ENCODE measurements at places on chromosomes 3 and 15.

DNA sequence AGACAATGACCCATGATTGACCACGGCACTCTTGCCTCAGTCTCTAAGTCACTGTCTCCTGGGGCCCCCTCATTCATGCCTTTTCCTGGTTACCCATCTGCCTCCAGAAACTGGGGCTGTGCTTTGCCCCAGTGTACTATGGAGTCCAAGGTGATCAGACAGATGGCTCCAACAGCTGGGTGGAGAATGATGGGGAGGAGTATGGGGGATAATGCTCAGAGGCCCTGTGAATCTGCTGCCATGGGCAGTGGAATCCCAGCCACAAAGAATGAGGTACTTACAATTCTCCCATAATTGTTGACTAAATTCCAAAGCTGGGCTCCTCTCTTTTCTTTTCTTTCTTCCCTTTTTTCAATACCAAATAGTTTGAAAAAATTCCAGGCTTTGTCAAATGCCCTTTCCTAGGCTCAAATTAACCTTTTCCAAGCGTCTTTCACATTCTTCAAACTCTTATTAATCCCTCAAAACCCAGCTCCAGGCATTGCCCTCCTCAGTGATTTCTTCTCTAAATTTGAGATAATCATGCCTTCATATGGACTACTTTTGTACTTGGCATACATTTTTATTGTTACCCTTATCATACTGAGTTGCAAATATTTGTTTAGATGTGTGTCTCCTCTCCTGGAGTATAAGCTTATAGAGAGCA lies 148.5 kb upstream of the ICE2 start:
- no peak for DNase-seq

DNA sequence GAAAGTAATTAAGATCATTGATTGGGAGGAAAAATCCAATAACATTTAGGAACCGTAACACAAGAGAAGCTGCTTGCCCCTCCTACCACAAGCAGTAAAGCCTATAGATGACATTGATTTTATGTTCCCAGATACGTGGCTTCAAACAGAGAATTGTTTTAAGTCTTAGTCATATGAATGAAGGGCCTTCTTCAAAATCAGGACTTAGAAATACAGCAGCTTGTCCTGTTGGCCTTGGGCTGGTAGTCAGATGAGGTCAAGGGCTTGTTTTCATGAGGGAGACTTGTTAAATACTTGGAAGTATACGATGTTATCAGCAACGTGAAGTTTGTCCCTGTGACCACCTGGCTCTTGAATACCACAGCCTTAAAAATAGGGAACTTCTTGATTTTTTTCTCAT lies 114.4 kb downstream of the VGLL4 start:
- no peak for DNase-seq

DNA sequence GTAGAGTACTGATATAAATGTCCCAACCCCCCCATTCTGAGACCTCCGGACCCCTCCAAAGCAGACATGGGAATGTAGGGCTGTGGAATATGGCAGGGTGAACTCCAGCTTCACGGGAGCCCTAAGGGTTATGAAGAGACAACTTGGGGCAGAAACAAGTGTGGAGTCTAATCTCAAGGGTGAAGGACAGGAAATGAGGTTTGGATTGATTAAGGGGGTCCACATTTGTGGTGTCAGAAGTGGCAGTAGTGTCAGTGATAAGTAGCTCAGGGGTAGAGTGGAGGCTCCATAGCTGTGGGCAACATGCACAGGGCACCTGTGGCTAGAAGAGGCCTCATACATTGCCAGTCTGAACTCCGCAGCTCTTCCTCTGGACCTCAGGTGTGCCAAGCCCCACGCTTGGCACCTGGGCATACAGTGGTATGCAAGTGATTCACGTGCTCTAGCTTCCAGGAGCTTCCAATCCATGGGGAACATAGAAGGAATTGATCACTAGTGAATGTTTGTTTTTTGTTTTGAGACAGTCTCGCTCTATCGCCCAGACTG lies 4.1 kb upstream of the P4HTM start:
- DNase-seq, result no peak

GRCh38 chr3:122794779-122795673 lies at the start of gene SLC49A4:
TSS of gene SLC49A4 (plus strand) at chr3:122795069. CDS start at chr3:122795193, 124 bp downstream.
- peak; percentile 74 for DNase-seq

DNA sequence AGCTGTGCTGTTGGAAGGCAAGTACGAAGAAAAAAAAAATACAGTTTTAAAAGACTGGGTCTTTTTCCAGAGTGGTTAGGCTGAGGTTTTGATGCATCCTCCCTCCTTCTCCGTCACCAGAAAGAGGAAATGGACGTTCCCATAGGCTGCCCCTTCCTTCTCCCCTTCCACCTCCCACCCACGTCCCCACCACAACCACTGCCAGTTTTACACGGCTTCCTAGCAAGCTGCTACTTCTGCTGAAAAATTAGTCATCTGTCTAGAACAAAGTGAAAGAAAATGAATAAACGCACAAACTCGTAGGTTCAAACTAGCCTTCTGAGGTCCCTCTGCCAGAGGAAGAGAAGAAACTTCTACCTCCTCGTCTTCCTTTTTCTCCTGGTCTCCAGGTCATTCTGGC lies 71.6 kb upstream of the RPL35A start:
- DNase-seq, result peak; percentile 84

DNA sequence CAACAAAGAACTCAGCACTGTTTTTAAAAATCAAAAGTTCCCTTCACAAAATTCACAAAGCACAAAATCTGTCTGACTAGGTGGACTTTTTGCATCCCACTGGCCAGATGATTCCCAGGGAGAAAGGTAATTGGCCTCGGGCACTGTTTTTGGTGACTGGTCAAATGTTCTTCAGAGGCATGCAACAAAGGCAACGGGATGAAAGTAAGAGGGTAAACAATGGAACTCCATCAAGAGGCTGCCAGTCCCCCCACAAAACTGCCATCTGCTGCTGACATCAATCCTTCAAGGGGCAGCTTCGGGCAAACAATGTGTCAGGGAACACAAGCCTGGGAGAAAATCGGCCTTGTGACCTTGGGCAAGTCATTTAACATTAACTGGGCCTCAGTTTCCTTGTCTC lies 3.3 kb downstream of the SRGAP3 start:
- DNase-seq, result no peak

DNA sequence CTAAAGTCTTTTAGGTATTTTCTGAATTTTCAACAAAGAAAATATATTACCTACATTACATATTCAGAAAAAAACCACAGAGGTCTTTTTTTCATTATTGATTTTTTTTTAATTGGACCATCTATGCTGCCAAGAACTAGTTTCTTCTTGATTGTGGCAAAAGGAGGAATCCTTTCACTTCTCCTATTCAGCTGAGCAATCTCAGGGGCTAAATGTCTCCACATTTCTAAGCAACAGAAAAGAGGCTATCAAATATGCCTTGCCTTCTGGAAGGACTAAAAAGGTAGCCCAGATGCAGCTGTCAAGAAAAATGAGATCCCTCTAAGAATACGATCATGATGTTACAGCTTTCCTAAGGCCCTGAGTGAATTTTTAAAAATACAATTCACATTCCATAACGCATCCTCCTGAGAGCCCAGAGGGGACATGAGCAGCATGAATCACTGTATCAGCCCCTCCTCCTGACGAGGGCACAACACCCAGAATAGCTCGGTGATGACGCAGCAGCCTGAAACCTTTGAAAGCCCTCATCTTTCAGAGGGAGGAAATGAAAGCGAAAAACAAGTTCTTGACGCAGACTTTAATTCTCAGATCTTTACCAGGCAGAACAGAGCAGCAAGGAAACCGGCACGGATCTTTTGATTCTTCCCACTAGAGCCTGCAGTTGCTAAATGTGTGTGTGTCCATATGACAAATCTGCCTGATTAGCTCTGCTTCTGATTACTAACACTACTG lies 24.6 kb downstream of the RUBCN start:
- peak; percentile 90 for DNase-seq

DNA sequence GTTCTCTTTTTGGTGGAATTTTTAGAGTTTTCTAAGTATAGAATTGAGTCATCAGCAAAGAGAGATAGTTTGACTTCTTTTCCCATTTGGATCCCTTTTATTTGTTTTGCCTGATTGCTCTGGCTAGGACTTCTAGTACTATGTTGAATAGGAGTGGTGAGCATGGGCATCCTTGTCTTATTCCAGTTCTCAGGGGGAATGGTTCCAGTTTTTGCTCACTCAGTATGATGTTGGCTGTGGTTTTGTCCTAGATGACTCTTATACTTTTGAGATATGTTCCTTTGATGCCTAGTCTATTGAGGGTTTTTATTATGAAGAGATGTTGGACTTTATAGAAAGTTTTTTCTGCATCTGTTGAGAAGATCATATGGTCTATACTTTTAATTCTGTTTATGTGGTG lies 72.5 kb downstream of the TNFAIP8L3 start:
- no peak for DNase-seq

DNA sequence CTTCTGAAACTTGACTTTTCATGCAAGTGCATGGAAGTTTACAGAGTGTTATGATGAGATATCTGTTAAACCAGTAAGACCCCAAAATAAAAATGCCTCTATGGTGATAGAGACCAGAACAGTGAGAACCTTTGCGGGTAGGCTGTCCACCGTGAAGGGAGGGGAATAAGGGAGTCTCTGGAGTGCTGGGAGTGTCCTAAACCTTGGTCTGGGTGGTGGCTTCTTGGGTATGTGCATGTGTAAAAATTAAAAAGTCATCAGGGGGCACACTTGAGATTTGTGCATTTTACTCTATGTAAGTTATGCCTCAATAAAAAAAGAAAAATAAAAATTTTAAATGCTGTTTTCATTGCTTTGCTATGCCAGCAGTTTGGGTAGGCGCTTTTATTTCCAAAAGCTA lies 38.2 kb upstream of the BNC1 start:
- no peak for DNase-seq

- DNase-seq, result no peak
Measured at GRCh38 chr3:46849686-46850467, 13.4 kb downstream of the MYL3 start.

- DNase-seq, result no peak
Measured at GRCh38 chr3:38952721-38953120, 99.0 kb downstream of the SCN11A start.

DNA sequence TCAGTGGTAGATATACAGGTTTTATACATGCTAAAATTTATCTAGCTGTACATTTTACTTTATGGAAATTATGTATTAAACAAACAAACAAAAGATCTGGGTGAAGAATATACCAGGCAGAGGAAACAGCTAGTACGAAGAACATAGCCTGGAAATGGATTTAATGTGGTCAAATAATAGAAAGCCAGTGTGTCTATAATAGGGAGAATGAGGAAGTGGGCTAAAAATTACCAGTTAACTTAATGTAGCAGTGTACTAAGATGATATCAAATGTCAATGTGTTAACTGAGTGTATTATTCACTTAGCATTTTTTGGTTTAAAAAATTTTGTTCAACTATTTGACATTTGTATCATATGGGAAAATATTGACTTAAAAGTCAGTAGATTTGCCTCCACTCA lies 22.8 kb upstream of the SLC15A2 start:
- no peak for DNase-seq

DNA sequence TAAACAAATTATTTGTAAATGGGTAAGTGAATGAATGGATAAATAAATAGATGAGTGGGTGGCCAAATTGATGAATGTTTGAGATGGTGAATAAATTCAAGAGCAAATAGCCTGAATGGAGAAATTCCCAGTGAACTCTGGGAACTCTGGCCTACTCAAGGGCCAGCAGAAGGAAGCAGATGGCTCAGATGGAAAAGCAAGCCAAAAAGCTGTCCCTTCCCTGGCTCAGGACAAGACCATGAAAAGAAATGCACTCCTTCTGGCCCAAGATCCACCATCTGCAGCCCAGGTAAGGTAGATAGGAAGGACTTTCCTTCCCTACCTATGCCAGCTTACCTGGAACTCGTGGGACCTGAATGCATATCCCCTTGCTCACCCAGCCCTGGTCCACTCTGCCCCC lies 37.6 kb upstream of the CLDN18 start:
- DNase-seq, result no peak

- DNase-seq, result no peak
Measured at GRCh38 chr3:144424606-144425005, 453.0 kb downstream of the DIPK2A start.

GRCh38 chr3:124764746-124765145 lies 34.5 kb downstream of the UMPS start:
- DNase-seq, result no peak

Measured in activated CD4-positive, alpha-beta T cell treated with anti-CD3 and anti-CD28 coated beads, Interleukin-2, amount 50 U/mL, for 48 hours (primary cell).